A549 treated with dexamethasone at 1 μM for 4 hours (cell line): ENCODE measurements at places on chromosomes 1 and 21. TPM values are rescaled to one million over a fixed set of nuclear protein-coding genes. Genes with fewer than 3 reads are reported as not detected.

SPRR1A gene
- not detected in 5 replicates for total RNA-seq

RIMKLA gene
- total RNA-seq: 0.25 to 0.98 TPM (median 0.47 TPM) in 5 replicates

DCDC2B gene
- total RNA-seq: not detected in 5 replicates

INAVA gene
- 37.8 to 52.6 TPM (median 46.6 TPM) in 5 replicates for total RNA-seq

OR2L5 gene
- total RNA-seq: not detected in 5 replicates

S100A7 gene
- total RNA-seq: not detected in 5 replicates

ERVH48-1 gene
- 0.03 to 0.06 TPM (median 0.04 TPM) in 4 of 5 replicates, not detected in the other for total RNA-seq

CSF3R gene
- total RNA-seq: not detected in 5 replicates

MTARC1 gene
- 7.4 to 10.1 TPM (median 10.0 TPM) in 5 replicates for total RNA-seq

KIRREL1 gene
- total RNA-seq: 17.4 to 26.2 TPM (median 25.0 TPM) in 5 replicates

IFNLR1 gene
- total RNA-seq: 0.88 to 1.3 TPM (median 1.0 TPM) in 5 replicates

AIM2 gene
- total RNA-seq: not detected in 5 replicates

EXTL1 gene
- total RNA-seq: 0.05 TPM in 1 of 5 replicates, not detected in the others

OPRD1 gene
- total RNA-seq: 0.01 to 0.02 TPM (median 0.02 TPM) in 4 of 5 replicates, not detected in the other

PTPRF gene
- 70.7 to 107 TPM (median 104 TPM) in 5 replicates for total RNA-seq

UQCRHL gene
- 5.5 to 10.6 TPM (median 5.7 TPM) in 5 replicates for total RNA-seq

RBM11 gene
- not detected in 5 replicates for total RNA-seq

KRTAP13-2 gene
- total RNA-seq: 0.09 TPM in 1 of 5 replicates, not detected in the others

VPS13D gene
- 6.0 to 8.6 TPM (median 7.4 TPM) in 5 replicates for total RNA-seq

TCEA3 gene
- total RNA-seq: 0.29 to 0.87 TPM (median 0.60 TPM) in 5 replicates

ASTN1 gene
- 0.01 to 0.02 TPM in 2 of 5 replicates, not detected in the others for total RNA-seq

LDLRAD2 gene
- 0.02 to 0.12 TPM (median 0.02 TPM) in 4 of 5 replicates, not detected in the other for total RNA-seq

DEPDC1 gene
- 11.9 to 17.0 TPM (median 15.0 TPM) in 5 replicates for total RNA-seq
